ENCODE measurements at places on chromosomes 11 and 22. TPM values are rescaled to one million over a fixed set of nuclear protein-coding genes. Genes with fewer than 3 reads are reported as not detected.

DNA sequence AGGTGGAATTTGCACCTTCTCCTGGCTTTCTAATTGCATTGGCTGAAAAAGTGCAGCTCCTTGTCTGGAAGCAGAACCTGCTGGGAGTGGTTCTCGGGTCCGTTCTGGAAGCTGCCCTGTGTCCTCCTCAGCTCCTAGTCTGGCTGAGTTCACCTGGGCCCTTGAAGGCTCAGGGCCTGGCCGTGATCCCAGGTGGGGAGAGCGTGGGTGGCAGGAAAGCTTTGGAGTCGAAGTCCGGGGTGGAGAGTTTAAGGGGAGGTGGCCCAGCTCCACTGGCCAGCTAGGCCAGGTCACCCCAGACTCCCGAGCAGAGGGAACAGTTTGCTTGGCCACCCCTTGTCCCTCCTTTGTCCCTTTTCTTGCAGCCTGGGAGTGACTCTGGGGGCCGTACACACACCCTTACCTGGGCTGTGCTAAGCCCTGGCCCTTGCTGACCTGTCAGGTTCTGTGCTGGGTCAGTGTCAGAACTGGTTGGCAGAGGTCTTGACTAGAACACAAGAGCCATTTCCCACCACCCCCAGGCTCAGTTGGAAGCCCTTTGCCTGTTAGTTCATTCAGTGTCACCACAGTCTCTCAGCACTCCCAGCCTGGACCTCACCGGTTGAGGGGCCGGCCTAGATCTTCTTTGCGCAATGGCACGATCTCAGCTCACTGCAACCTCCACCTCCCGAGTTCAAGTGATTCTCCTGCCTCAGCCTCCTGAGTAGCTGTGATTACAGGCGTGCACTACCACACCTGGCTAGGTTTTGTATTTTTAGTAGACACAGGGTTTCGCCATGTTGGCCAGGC is 37.3 kb downstream of the LRP5 start:
- H3K4me1 ChIP-seq: no peaks in the 10 kb centered on the region
- no peaks in the 10 kb centered on the region for H3K27me3 ChIP-seq
- H3K4me3 ChIP-seq: no peak overlapping the region
- no peaks in the 10 kb centered on the region for H3K36me3 ChIP-seq

GRCh38 chr11:27464289-27464696 is 8.3 kb downstream of the LGR4 start:
- peaks cover 8% of the 10 kb centered on the region for H3K27me3 ChIP-seq
- no peaks in the 10 kb centered on the region for H3K36me3 ChIP-seq
- H3K4me1 ChIP-seq: no peaks in the 10 kb centered on the region
- no peak for DNase-seq

Gene POU2AF3
- total RNA-seq: not detected

Gene CDCA5
- total RNA-seq: 1.7 TPM

Data from CD4-positive, CD25-positive, alpha-beta regulatory T cell (primary cell).